ENCODE measurements at places on chromosomes 7 and 10. TPM values are rescaled to one million over a fixed set of nuclear protein-coding genes. Genes with fewer than 3 reads are reported as not detected.

ASB10 gene
- not detected for total RNA-seq

CYP2C9 gene
- not detected for total RNA-seq

HYAL4 gene
- not detected for total RNA-seq

GRCh38 chr7:4842319-4843064, 19.3 kb downstream of the PAPOLB start:
- peak; percentile 86 for DNase-seq
- no peak overlapping the region for H3K4me3 ChIP-seq
- H3K27me3 ChIP-seq = no peaks in the 10 kb centered on the region
- H3K27ac ChIP-seq = peak overlapping the region; percentile 13

GRCh38 chr7:155869784-155870076, 57.5 kb upstream of the SHH start:
- no peak for DNase-seq
- H3K27me3 ChIP-seq = peaks cover 9% of the 10 kb centered on the region
- no peaks in the 10 kb centered on the region for H3K4me1 ChIP-seq
- H3K4me3 ChIP-seq = no peak overlapping the region

- no peaks in the 10 kb centered on the region for H3K36me3 ChIP-seq
- DNase-seq = no peak
- peaks cover 63% of the 10 kb centered on the region for H3K27me3 ChIP-seq
- peak overlapping the region; percentile 60 for H3K27ac ChIP-seq
- peak overlapping the region; percentile 51 for H3K4me3 ChIP-seq
Observed at GRCh38 chr10:13526948-13527863, 1.6 kb downstream of the BEND7 start.

- no peak for DNase-seq
- no peaks in the 10 kb centered on the region for H3K27me3 ChIP-seq
- H3K4me1 ChIP-seq = no peaks in the 10 kb centered on the region
- H3K4me3 ChIP-seq = no peak overlapping the region
Observed at GRCh38 chr10:118903251-118903650, 126.3 kb upstream of the NANOS1 start.

DNA sequence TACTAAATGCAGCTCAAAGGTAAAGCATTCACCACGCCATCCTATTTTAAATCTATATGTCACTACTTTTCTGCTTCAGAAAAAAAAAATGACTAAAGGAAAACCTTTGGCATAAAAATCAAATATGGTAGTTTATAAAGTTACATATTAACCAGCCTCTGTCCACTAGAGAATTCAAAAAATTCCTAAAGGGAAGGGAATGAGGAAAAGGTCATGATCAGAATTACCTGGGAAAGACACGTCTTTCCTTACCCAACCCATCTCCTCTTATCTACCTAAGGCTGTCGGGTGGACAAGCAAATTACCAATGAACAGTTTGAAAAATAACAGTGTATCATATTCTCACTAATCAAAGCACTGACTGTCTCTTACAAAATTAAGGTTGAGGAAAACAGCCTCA, 100.7 kb upstream of the TMEM106B start:
- DNase-seq = no peak
- H3K27me3 ChIP-seq = peaks cover 30% of the 10 kb centered on the region
- no peaks in the 10 kb centered on the region for H3K4me1 ChIP-seq
- H3K27ac ChIP-seq = no peak overlapping the region
- H3K4me3 ChIP-seq = no peak overlapping the region

GRCh38 chr7:98949336-98950044, 71.2 kb downstream of the TRRAP start:
- no peak overlapping the region for H3K4me3 ChIP-seq
- DNase-seq = no peak
- no peaks in the 10 kb centered on the region for H3K27me3 ChIP-seq
- H3K4me1 ChIP-seq = no peaks in the 10 kb centered on the region

DNA sequence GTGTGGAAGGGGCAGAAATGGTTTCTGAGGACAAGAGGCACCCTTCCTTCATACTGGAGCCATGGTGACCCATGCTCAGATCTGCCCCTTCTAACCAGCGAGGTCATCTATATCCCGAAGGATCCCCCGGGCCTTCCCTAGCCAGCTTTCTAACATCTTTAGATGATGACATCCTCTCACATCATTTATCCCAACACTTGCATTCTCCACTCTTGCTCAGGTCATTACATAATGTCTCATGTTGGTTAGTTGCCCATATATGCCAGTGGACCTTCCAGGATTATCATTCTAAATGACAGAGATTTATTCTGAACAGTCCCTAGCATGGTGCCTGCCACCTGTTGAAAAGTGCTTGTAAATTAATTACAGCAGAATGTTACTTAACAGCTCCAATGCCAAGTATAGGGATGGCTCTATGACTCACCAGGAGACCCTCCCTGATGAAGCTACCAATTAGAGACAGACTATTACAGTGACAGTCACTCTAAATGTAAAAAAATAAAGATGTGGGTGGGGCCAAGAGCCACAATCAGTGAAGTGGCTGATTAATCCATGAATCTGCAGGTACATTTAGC, 22.6 kb upstream of the ABLIM1 start:
- H3K27ac ChIP-seq = no peak overlapping the region
- DNase-seq = no peak
- H3K27me3 ChIP-seq = no peaks in the 10 kb centered on the region
- H3K4me3 ChIP-seq = no peak overlapping the region
- peaks cover 26% of the 10 kb centered on the region for H3K4me1 ChIP-seq

GRCh38 chr10:46069771-46070463, 23.8 kb upstream of the MSMB start:
- no peaks in the 10 kb centered on the region for H3K4me1 ChIP-seq
- no peaks in the 10 kb centered on the region for H3K36me3 ChIP-seq
- no peak for DNase-seq
- no peak overlapping the region for H3K4me3 ChIP-seq
- H3K27me3 ChIP-seq = no peaks in the 10 kb centered on the region

GRCh38 chr7:38728145-38728544, 97.0 kb upstream of the AMPH start:
- no peak overlapping the region for H3K4me3 ChIP-seq
- H3K27ac ChIP-seq = no peak overlapping the region
- H3K27me3 ChIP-seq = no peaks in the 10 kb centered on the region
- no peak for DNase-seq
- no peaks in the 10 kb centered on the region for H3K4me1 ChIP-seq
